ENCODE measurements at places on chromosomes 16 and 17.

- no peak for DNase-seq
Measured at GRCh38 chr16:68519225-68519745, 19.8 kb upstream of the ZFP90 start.

DNA sequence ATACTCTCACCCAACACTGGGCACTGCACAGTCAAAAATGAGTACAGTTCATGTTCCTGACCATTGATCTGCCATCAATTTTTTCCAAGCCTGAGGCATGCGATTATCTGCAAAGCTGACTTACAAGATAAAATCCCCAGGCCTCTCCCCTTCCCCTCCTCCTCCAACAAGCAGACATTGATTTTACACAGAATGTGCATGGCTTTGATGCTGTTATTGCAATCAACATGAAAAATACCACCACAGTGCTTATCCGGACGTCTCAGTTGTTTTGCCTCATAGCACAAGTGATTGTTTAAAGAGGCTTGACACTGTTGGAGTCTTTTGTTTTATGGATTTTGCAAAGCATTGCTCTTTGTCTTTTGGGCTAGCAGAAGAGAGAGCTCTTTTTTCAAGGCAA is 163.8 kb downstream of the TOX3 start:
- no peak for DNase-seq

DNA sequence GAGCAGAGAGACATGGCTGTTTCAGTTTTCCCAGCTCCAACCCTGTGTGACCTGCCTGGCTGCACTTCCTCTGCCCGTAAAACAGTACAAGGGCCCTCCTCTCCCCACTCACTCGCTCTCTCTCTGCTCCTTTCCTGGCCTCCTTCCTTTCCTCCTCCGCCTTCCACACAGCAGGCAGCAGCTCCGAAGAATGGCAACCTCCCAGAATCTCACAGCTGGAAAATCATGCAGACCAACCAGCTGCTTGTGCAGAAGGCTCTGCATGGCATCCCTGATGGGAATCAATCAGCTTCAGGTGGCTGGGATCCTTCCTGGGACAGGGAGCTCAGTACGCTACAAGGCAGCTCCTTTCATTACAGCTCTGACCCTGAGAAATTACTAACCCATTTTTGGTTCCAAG is 27.4 kb downstream of the TMEM132E start:
- DNase-seq, result no peak

GRCh38 chr17:32861981-32862380 is 14.9 kb downstream of the MYO1D start:
- DNase-seq, result no peak

- DNase-seq, result no peak
Measured at GRCh38 chr16:9003322-9003721, 39.6 kb upstream of the USP7 start.

DNA sequence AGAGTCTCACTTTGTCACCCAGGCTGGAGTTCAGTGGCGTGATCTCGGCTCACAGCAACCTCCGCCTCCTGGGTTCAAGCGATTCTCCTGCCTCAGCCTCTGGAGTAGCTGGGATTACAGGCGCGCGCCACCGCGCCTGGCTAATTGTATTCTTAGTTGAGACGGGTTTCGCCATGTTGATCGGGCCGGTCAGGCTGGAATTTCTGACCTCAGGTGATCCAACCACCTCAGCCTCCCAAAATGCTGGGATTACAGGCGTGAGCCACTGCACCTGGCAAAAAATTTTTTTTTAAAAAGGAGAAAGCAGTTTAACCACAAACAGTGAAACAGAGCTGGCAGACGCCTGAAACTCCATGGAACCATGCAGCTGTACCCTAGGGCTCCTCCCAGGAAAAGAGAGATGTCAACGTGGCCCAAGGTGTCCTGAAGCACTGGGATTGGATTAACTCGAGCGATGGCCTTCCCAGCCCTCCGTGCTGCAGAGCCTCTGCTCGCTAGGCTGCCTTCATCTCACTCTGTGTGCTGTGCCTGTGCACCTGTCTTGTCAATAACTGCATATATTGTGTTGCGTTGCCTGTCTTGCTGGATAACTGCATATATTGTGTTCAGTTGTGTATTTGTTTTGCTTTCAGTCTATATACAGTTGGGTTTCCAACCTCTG is 29.6 kb upstream of the FOXK2 start:
- no peak for DNase-seq

- DNase-seq, result no peak
Measured at GRCh38 chr17:774313-774584, 7.8 kb downstream of the GLOD4 start.

DNA sequence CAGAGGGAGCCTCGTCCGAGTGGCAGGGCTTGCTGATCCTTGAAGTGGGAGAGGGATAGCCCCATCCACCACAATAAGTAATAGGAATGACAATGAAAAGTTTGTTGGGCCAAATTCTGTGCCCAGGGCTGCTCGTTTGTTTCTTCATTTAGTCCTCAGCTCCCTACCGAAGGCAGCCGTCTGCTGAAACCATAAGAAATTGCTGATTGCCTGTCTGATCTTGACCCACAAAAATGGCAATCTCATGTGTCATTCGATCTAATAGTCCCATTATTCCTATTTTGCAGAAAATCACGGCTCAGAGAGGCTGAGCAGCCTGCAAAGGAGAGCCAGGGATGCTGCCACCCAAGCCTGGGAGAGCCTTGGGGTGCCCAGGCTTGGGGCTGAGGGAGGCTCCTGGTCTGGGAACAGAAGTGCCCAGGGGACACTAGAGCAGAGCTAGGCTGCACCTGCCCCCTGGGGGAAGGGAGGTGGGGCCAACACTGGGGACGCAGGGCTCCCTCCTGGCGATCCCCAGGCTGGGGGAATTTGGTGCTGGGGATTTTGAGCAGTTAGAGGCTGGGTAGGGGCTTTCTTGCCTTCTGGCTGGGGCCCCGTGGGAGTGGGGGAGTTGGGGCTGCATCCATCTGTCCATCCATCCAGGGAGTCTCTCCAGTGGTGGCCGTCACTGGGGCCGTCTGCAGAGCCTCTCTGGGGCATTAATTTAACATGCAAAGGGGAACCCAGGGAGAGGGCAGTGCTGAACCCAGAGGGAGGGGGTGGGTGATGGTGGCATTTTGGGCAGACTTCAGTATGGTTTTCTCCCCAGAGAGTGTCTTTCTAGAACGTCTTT is 53.5 kb downstream of the SOCS1 start:
- DNase-seq, result no peak

- DNase-seq, result no peak
Measured at GRCh38 chr17:56699186-56699894, 105.8 kb downstream of the NOG start.

DNA sequence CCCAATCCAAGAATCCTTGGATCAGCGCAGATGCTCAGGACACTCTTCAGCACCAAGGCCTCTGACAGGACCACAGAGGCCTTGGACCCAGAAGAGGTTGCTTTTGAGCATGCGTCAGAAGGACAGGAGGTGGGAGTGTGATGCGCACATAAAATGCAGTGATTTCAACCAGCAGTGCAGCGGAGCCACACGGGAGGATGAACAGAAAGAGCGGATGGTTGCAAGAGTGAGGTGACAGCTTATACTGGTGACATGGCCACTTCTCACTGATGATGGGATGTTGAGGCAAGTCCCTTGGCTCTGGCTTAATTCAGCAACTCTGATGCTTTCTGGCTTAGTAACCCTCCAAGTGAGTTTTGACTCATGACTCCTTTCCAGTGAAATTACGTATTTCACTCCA is 25.2 kb upstream of the ERN1 start:
- DNase-seq, result no peak

GRCh38 chr16:54489225-54490111 is 202.9 kb upstream of the IRX3 start:
- no peak for DNase-seq

DNA sequence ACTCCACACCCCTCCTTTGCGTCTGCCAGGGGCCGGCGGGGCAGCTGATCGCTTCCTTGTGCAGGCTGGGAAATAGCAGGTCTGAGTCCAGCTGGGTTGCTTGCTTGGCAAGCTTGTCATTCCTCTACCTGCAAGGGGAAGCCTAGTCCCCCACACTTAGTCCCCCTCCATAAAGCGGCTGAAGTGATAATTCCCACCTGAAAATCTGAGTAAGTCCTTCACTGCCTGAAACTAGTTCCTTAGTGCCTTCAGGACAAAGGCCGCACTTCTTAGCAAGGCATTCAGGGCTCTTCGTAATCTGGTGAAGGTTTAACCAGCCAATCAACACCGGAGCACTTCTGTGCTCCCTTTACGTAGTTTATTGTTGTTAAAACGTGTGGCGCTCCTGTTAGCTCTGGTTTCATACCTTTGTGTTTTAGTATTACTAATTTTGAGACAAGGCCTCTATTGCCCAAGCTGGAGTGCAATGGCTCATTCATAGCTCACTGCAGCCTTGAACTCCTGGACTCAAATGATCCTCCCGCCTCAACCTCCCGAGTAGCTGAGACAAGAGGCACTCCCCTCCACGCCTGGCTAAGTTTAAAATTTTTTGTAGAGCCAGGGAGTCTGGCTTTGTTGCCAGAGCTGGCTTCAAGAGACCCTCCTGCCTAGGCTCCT is 817 bp downstream of the PSKH1 start:
- DNase-seq, result no peak

All from Ammon's horn (tissue), 1 donor.